ENCODE measurements at places on chromosomes 7 and 10. TPM values are rescaled to one million over a fixed set of nuclear protein-coding genes. Genes with fewer than 3 reads are reported as not detected.

LRRD1 gene
- total RNA-seq, result not detected

GNAT3 gene
- not detected for total RNA-seq

JMJD1C gene
- total RNA-seq, result 32.8 TPM

ASZ1 gene
- total RNA-seq, result not detected

FEZF1 gene
- total RNA-seq, result not detected

OPN1SW gene
- total RNA-seq, result not detected

LRRTM3 gene
- total RNA-seq, result not detected

DGKI gene
- total RNA-seq, result 0.31 TPM

WNT8B gene
- total RNA-seq, result not detected

TUBB8 gene
- total RNA-seq, result not detected

HMX3 gene
- total RNA-seq, result not detected

SEPTIN7 gene
- 190 TPM for total RNA-seq

CPXM2 gene
- not detected for total RNA-seq

ENTPD1 gene
- total RNA-seq, result not detected

UTF1 gene
- total RNA-seq, result 0.16 TPM

GPNMB gene
- 2.0 TPM for total RNA-seq

PYROXD2 gene
- 5.1 TPM for total RNA-seq

SEC31B gene
- total RNA-seq, result 2.5 TPM

AP1S1 gene
- 149 TPM for total RNA-seq

DNAJB12 gene
- total RNA-seq, result 33.8 TPM

NYAP1 gene
- total RNA-seq, result 0.98 TPM

FBXO24 gene
- 0.14 TPM for total RNA-seq

ASB10 gene
- total RNA-seq, result not detected

TWIST1 gene
- 1.4 TPM for total RNA-seq

HECW1 gene
- total RNA-seq, result 12.0 TPM

GRM3 gene
- total RNA-seq, result not detected

BLNK gene
- not detected for total RNA-seq

OR6V1 gene
- total RNA-seq, result not detected

WDR86 gene
- 0.17 TPM for total RNA-seq

MGAM2 gene
- 0.02 TPM for total RNA-seq

SLC18A3 gene
- not detected for total RNA-seq

GJD4 gene
- total RNA-seq, result not detected

FAM25C gene
- total RNA-seq, result 4.7 TPM

SH2D4B gene
- not detected for total RNA-seq

PRPS1L1 gene
- total RNA-seq, result not detected

OLAH gene
- 0.05 TPM for total RNA-seq

WASHC2A gene
- total RNA-seq, result 18.3 TPM

CHAT gene
- not detected for total RNA-seq

SSMEM1 gene
- not detected for total RNA-seq

SPDYE5 gene
- not detected for total RNA-seq

VAX1 gene
- 1.4 TPM for total RNA-seq

DNAJC12 gene
- total RNA-seq, result 56.2 TPM

NCAPG2 gene
- 36.5 TPM for total RNA-seq

LIPK gene
- total RNA-seq, result not detected

KCP gene
- total RNA-seq, result 0.14 TPM

ESYT2 gene
- 68.9 TPM for total RNA-seq

ATRNL1 gene
- 0.30 TPM for total RNA-seq

INSYN2A gene
- total RNA-seq, result 1.5 TPM

FOXI2 gene
- not detected for total RNA-seq

AKR1C8 gene
- total RNA-seq, result not detected

SPDYE1 gene
- total RNA-seq, result not detected

ECHS1 gene
- total RNA-seq, result 154 TPM

GNAI1 gene
- total RNA-seq, result 41.7 TPM

EN2 gene
- total RNA-seq, result 0.54 TPM

WEE2 gene
- total RNA-seq, result not detected

CASTOR2 gene
- total RNA-seq, result 2.9 TPM

ALOX5 gene
- total RNA-seq, result 0.22 TPM

IKZF1 gene
- total RNA-seq, result not detected

Measured in A549 treated with CpdA at 1 μM for 4 hours (cell line).